ENCODE measurements at places on chromosomes 5 and 9. TPM values are rescaled to one million over a fixed set of nuclear protein-coding genes. Genes with fewer than 3 reads are reported as not detected.

Gene MIGA2
- total RNA-seq = 25.3 TPM

Gene NR5A1
- total RNA-seq = not detected

Gene SAXO1
- total RNA-seq = not detected

Gene GMCL2
- total RNA-seq = not detected

Gene DMGDH
- 1.5 TPM for total RNA-seq

Gene FBP2
- not detected for total RNA-seq

Gene ELAVL2
- 1.1 TPM for total RNA-seq

Gene PCDHGB4
- total RNA-seq = 10.5 TPM

Gene PAXX
- total RNA-seq = 24.6 TPM

Gene GPX8
- 21.0 TPM for total RNA-seq

Gene PGM5
- total RNA-seq = 11.6 TPM

Gene ANKRD18A
- total RNA-seq = 4.3 TPM

Gene LCN12
- 5.6 TPM for total RNA-seq

Gene OR1Q1
- not detected for total RNA-seq

Gene LYSMD3
- 11.5 TPM for total RNA-seq

Gene PCDHA1
- not detected for total RNA-seq

Gene CCDC127
- total RNA-seq = 5.0 TPM

Gene PDE8B
- 8.6 TPM for total RNA-seq

Gene TPRN
- total RNA-seq = 4.0 TPM

Gene TOMM5
- 105 TPM for total RNA-seq

Gene BRD8
- 69.5 TPM for total RNA-seq

Gene RASEF
- total RNA-seq = 39.3 TPM

Gene KIF24
- total RNA-seq = 2.6 TPM

Gene PITX1
- 2.1 TPM for total RNA-seq

Gene DMRT3
- total RNA-seq = 0.33 TPM

Gene FAM200C
- 5.6 TPM for total RNA-seq

Gene UBTD2
- total RNA-seq = 27.9 TPM

Gene PCDHA8
- total RNA-seq = 0.32 TPM

Gene SLC46A2
- 0.66 TPM for total RNA-seq

Gene CDC23
- total RNA-seq = 31.3 TPM

Gene FGF1
- 6.6 TPM for total RNA-seq

Gene GDA
- 3.0 TPM for total RNA-seq

Gene FOXI1
- total RNA-seq = not detected

Gene SLC23A1
- total RNA-seq = not detected

Gene CD72
- total RNA-seq = 3.6 TPM

Gene TMC1
- total RNA-seq = not detected

Gene SLC36A3
- not detected for total RNA-seq

Gene SSBP2
- total RNA-seq = 110 TPM

All from breast epithelium (tissue), 4 donors.